Cortex of kidney (tissue), 1 donor: ENCODE measurements at places on chromosomes 7 and 10.

GRCh38 chr10:58781873-58782488, 269.3 kb downstream of the BICC1 start:
- DNase-seq = no peak

- DNase-seq = no peak
These were observed 260.1 kb downstream of the TRIL start for GRCh38 chr7:28697913-28698563.

DNA sequence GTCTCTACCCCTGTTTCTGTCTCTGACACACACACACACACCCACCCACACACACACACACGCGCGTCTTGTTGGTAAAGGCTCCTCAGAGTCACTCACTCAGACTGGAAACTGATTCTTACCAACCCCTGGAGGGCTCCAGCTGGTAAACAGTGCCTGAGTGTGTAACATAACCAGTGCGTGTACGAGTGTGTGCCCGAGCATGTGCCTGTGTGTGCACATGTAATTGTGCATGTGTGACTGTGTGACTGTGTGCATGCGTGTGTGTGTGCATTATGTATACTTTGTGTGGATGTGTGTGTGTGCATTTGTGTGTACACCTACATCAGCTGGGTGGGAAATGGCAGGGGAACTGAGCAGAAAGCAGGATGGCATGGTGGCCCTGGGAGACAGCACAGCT, 317.1 kb downstream of the WDR37 start:
- no peak for DNase-seq

DNA sequence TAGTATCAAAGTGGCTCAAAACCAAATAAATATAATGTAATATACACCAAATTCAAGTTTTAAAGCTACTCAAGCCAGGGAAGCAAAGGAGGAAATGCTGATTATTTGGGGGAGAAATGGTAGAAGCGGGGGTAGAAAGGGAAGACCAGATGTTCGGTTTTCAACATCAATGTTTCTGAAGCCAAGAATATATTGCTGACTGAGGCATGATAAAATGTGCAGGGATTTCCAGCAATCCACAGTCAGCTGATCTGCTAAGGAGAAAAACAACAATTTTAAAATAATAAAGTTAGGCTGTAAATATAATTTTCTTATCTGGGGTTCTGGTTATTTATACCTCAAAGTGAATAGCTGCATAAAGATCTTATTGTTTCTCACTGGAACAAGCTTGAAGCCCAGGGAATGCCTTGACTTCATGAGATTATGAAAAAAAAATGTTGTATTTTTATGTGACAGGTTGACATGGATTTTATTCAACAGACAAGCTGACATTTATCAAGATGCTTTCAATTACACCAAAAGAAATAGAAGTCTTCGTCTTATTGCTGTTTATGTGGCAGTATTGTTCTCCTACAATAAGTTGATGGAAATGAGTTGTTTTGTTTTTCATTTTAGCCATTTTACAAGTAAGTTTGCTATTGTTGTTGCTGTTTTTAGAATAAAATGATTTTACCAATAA, 28.6 kb upstream of the BMPER start:
- no peak for DNase-seq
